Chondrocyte (in vitro differentiated cells): ENCODE measurements at places on chromosomes 4 and X. TPM values are rescaled to one million over a fixed set of nuclear protein-coding genes. Genes with fewer than 3 reads are reported as not detected.

PHEX gene
- total RNA-seq, result 0.97 to 1.2 TPM (median 1.1 TPM) in 3 replicates

SAGE1 gene
- total RNA-seq, result not detected in 3 replicates

SSX2B gene
- not detected in 3 replicates for total RNA-seq

- H3K4me3 ChIP-seq, result no peak overlapping the region
- H3K4me1 ChIP-seq, result no peaks in the 10 kb centered on the region
- DNase-seq, result no peak
- H3K36me3 ChIP-seq, result peaks cover 12% of the 10 kb centered on the region
Measured at GRCh38 chrX:77820091-77820727, 34.2 kb upstream of the ATRX start.

GRCh38 chrX:13938051-13938828 is 91.5 kb downstream of the GEMIN8 start:
- H3K27me3 ChIP-seq, result peaks cover 2% of the 10 kb centered on the region
- peak overlapping the region; percentile 22 for H3K27ac ChIP-seq

DNA sequence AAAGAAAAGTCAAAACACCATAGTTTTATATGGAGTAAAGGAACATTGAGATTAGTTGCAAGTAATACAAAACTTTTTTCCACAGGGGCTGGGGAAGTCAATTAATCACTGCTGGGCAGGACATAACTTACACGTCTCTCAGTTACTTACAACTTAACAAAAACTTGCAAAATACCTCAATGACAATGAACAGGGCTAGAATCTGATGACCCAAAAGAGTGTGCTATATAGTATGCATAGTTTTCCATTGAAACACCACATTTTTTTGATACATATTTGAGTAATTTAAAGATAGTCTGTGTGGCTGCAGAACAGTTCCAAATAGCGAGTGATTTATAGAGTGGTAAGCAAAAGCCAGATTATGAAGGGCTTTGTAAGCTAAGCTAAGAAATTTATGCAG is 172.3 kb upstream of the TRPC5 start:
- H3K36me3 ChIP-seq, result no peaks in the 10 kb centered on the region
- H3K27ac ChIP-seq, result no peak overlapping the region
- H3K4me3 ChIP-seq, result no peak overlapping the region
- H3K27me3 ChIP-seq, result no peaks in the 10 kb centered on the region
- no peak for DNase-seq
- H3K4me1 ChIP-seq, result no peaks in the 10 kb centered on the region
